ENCODE measurements at places on chromosomes 1 and 21.

GRCh38 chr1:15402809-15403450 lies 6.8 kb upstream of the EFHD2 start:
- no peak for DNase-seq

GRCh38 chr1:99849413-99849743 lies 783 bp upstream of the AGL start:
- DNase-seq: no peak

DNA sequence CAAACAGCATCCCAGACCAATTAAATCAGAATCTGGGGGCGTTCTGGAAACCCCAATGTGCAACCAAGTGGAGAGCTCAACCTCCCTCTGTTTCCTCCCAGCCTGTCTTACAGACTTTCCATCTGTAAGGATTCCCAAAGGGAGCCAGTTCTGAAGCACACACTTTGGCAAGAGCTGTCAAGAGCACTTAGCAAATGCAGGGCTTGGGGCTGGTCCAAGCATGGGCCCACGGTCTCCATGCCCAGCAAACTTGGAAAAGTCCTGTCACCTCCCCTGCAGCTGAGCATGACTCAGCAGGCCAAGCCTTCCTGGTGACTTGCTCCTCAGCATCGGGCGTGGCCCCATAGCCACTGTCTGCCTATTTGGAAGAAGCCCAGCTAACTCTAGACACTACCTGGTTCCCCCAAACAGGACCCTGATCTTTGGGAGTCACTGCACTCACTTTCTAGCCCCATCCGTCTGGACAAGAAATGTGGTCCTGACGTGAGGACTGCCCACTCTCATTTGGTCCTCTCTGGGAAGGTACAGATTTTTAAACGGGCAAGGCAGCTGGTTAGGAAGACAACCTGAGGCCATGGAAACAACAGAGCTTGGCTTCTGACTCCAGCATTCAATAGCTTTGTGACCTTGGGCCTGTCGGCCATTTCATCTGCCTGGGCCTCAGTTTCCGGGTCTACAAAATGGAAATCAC lies 16.9 kb downstream of the SLC2A1 start:
- DNase-seq: no peak

GRCh38 chr1:99681583-99681982 lies 35.7 kb downstream of the PALMD start:
- no peak for DNase-seq

DNA sequence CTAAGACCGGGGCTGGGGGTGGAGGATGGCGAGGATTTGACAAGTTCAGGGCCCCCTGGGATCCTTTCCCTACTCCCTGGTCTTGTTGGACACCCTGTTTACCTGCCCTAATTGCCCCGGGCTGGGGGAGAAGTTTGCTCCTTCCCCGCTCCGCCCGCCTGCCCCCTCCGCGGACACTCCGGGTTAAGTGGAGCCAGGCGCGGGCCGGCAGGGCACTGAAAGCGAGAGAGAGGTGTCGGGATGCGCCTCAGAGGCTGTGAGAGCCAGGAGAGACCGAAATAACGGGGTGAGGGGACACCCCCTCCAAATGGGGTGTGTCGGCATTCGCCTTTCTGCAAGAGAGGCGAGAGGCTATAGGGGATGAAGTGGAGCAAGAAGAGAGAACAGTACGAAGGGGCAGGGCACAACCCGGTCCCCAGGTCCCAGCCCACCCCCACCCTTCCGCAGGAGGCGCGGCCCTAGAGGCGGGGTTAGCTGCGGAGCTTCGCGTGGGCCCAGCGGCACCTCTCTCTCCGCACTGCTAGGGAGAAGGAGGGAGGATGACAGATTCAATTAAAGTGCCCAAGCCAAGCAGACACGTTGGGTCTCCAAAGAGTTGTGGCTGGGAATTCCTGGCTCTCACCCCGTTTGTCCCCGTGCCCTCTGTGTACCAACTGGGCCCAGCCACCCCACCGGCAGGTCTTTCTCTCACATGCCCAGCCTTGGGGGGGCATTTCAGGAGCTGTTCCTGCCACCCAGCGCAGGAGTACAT lies 3.8 kb downstream of the EFNA3 start:
- DNase-seq: no peak

DNA sequence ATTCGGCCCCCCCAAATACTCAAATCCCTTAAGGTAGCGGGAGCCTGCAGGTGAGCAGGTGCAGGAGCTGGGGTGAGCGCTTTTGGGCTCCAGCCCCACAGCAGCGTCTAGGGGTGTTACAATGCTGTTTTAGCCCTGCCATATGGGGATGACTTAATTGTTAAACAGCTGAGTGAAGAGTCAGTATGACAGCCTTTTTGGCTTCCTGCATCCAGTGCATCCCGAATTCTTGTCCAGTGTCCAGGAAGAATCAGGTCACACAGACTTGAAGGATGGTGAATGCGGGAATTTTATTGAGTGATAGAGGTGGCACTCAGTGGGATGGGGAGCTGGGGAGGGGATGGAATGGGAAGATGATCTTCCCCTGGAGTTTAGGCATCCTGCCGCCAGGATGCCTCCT lies 30.4 kb upstream of the HHAT start:
- no peak for DNase-seq

DNA sequence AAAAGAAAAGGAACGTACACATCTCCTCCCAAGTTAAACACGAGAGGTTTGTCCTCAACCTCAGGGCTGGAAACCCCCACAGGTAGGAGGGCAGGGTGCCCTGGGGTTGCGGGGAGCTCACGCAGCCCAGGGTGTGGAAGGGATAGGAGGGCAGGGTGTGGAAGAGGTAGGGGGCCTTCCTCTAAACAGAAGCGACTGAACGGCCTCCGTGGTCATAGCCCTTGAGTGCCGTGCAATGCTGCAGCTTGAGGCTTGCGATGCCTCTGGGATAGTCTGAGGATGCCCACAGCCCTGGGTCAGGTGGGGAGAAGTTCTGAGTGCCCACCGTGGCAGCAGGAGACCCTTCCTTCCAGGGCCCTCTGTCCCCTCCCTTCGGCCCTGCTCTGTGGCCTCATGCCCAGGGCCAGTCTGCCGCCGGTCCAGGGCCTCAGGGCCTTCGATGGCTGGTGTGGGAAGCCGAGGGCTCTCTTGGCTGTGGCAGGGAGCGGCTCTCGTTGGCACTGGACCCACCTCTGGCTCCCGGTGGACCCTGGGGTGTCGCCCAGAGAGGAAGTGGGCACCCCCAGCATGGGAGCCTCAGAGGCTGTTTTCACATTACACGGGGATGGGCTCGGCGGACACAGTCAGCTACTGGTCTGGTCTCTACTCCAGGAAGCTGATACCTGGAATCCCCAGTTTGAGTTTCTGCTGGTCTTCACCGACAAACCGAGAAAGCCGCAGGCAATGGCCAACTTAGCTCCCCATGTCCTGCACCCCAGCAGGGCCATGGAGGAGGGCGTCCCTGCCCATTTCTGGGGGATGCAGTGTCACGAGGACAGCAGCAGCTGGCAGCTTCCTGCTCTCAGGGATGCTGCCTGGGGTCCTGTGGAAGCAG lies 6.4 kb upstream of the CDK11B start:
- no peak for DNase-seq

DNA sequence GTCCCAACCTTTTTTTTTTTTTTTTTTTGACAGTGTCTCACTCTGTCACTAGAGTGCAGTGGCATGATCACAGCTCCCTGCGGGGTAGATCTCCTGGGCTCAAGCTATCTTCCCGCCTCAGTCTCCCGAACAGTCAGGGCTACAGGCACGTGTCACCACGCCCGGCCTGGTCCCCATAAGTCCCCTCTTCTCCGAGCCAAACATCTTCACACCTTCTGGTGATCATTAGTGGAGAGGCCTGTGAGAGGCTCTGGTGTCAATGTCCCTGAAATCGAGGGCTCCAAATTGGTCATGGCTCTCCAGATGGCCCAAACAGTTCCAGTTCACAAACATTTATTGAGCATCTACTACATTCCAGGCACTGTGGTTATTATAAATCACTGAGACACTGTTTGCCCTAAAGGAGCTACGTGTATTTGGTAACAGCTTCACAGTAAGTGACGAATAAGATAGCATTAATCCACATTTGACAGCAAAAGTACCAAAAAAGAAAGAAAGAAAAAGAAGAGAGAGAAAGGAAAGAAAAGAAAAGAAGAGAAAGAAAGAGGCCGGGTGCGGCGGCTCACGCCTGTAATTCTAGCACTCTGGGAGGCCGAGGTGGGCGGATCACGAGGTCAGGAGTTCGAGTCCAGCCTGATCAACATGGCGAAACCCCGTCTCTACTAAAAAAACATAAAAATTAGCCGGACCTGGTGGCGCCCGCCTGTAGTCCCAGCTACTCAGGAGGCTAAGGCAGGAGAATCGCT lies 867 bp upstream of the TIMM17A start:
- no peak for DNase-seq

DNA sequence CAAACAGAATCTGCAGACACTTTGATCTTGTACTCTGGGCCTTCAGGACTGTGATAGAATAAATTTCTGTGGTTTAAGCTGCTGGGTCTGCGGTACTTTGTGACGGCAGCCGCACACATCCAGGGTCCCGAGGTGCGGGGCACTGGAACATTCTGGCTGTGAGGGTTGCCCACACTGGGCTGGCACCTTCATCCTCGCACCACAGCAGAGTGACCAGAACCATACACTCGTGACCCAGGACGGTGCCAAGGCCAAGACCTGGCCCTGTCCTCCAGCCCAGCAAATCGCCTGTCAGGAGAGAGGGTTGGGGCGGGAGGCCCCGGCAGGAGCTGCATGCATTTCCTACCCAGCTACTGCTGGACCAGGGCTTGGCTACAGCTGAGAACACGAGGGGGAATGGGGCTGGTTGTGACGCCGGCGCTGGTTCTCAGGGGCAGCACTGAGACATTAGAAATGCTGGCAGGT lies 2.6 kb upstream of the FTCD start:
- no peak for DNase-seq

- DNase-seq: no peak
Measured at GRCh38 chr1:110476028-110476765, 25.2 kb downstream of the PROK1 start.

GRCh38 chr1:175377394-175377793 lies 184.8 kb upstream of the KIAA0040 start:
- DNase-seq: no peak

GRCh38 chr1:198212675-198213074 lies 55.9 kb downstream of the NEK7 start:
- DNase-seq: no peak

- no peak for DNase-seq
Measured at GRCh38 chr1:162930976-162931560, 70.1 kb upstream of the CCDC190 start.

GRCh38 chr1:164495905-164496304 lies 63.1 kb upstream of the PBX1 start:
- no peak for DNase-seq

- DNase-seq: no peak
Measured at GRCh38 chr1:2368053-2368744, 23.2 kb downstream of the MORN1 start.

DNA sequence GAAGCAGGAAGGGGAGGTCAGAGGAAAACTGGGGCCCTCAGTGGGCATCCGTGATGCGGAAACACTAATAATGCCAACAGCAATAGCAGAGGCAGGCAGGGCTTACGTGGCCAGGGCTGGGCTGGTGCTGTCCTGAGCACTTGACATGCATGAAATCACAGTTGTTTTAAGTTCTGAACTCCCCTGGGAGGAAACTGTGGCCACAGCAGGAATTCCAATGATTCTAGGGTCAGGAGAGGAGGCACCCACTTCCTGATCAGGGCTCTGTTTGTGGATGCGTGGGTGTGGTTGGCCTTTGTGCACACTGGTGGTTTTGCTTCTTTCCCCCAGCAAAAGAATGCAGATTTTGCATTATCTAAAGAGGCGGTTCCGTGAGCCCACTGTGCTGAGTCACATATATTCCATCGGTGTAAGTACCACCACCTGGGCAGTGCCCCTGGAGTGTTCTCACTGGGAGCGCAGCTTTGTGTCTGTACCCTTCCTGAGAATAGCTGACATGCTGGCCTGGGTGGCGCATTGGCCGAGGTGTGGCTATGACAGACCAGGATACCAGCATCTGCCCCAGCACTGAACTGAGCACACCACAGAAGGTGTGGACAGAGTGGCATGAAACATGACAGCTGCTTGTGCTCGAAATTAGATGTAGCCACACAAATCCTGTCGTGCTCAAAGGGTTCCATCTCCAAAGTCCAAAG lies 71.0 kb downstream of the PDE9A start:
- DNase-seq: no peak

DNA sequence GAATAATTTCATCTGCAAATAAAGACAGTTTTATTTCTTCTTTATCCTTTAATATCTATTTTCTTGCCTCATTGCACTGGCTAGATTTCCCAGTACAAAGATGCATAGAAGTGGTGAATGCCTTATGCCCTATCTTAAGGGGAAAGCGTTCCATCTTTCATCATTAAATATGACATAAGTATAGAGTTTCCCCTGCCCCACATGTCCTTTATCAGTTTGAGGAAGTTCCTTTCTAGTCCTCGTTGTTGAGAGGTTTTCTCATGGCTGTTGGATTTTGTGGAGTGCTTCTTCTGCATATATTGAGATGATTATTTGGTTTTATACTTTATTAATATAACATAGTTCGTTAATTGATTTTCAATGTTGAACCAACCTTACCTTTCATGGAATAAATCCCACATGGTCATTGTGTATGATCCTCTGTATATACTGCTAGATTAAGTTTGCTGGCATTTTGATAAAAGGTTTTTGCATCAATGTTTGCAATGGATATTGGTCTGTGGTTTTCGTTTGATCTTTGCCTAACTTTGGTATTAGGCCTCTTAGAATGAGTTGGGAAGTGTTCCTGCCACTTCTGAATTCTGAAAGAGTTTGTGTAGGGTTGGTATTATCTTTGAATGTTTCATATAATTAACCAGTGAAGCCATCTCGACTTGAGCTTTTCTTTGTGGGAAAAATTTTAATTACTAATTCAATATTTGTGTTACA lies 15.6 kb downstream of the PRKACB start:
- DNase-seq: no peak

- no peak for DNase-seq
Measured at GRCh38 chr21:29416268-29416667, 117.5 kb downstream of the BACH1 start.

DNA sequence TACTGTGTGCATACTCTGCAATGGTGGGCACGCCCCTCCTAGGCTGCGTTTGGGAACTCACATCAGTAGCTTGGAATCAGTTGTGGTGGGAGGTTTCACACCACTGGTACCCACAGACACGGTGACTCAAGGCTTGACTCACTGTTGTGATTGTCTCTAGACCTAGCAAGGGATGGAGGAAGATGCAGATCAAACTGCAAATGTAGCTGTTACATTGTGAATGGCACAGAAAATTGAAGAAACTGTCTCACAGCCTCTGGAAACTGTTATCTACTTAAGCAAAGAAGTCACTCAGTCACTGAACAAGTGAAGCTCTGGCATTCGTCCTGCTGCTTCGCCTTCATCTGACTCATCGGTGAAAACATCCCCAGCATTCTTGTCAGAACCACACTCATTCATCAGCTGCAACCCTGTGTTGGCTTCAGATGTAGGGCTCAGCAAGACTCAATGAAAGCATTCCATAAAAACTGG lies 59.5 kb downstream of the POFUT2 start:
- no peak for DNase-seq

- no peak for DNase-seq
Measured at GRCh38 chr1:88685259-88685620, 1.2 kb downstream of the PKN2 start.

DNA sequence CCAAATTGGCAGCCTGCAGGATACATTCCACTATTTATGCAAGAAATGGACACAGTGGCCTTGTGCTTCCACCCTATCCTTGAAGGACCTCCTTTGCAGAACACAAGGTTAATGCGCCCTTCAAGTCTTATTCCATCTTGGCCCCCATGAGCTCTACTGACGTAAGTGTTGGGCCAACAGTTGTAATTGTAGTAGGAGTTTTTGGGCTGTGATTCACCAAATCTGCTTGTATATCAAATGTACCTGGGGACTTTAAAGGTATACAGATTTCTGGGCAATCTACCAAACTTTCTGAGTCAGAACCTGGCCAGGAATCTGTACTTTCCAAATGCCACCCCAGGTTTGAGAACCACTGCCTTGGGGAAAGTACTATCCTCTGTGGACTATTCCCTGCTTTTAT lies 100.9 kb upstream of the MARK1 start:
- DNase-seq: no peak
